ENCODE measurements at places on chromosomes 4 and X.

- no peak for DNase-seq
Measured at GRCh38 chrX:13235930-13236329, 83.9 kb downstream of the ATXN3L start.

- DNase-seq: no peak
Measured at GRCh38 chr4:86967073-86967472, 32.3 kb downstream of the AFF1 start.

GRCh38 chr4:8459867-8460445 lies 19.4 kb downstream of the TRMT44 start:
- DNase-seq: no peak

DNA sequence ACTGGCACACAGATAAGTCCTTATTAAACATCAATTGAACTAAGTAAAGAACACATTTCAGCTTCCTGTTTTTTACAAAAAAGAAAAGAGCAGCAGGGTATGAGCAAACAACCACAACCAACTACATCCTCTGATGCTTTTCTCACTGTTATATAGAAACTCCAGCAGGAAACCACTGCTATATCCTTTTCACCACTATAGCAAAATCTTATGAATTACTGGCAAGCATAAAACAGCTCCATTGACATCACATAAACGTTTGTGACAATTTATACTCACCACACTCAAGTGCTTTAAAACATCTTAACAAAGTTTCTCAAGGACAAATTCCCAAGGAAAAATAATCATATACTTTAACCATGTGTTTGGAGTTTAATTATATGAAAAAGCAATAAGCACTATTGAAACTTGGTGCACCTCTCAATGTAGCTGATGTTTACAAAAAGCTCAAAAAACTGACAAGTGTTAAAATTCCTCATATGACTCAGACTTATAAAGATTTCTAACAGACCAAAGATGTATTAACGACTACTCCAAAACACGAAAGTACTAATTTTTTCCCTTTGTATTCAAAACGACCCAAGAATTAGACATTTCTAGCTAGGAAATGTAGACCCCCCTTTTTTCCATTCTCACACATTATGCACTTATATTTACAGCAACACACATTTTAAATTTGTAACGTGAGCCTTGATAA lies 12.9 kb downstream of the GPRIN3 start:
- DNase-seq: no peak

GRCh38 chr4:147724468-147725201 lies 7.3 kb upstream of the ARHGAP10 start:
- DNase-seq: no peak

All from effector memory CD4-positive, alpha-beta T cell (primary cell).